Renal cortex interstitium (tissue), 15 donors: ENCODE measurements at places on chromosomes 2 and 18.

GRCh38 chr2:98768384-98769113 is 37.6 kb upstream of the MGAT4A start:
- no peak for DNase-seq

GRCh38 chr2:27296481-27296880 is 11.8 kb downstream of the UCN start:
- DNase-seq: no peak

DNA sequence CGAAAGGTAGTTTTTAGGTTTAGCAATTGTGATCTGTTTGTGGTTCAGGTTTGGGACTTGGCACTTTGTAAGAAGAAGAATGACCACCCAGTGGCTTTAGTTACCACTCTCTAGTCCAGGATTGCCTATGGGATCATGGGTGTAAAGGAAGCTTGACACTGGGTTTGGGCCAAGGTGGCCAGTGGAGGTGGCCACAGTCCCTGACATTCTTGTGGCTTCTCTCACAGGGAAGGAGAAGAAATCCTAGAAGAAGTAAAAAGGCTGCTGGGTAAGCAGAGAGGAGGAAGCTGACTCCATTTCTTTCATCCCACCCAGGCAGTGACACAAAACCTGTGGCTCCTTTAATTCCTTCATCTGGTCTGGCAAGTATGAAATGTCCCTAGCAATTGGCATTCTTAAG is 394.7 kb downstream of the CLIP4 start:
- DNase-seq: no peak

GRCh38 chr2:150474326-150475074 is 13.0 kb downstream of the RND3 start:
- DNase-seq: no peak

- DNase-seq: no peak
Measured at GRCh38 chr2:169968743-169969142, 141.5 kb downstream of the UBR3 start.
